ENCODE measurements at places on chromosomes 16 and 17.

DNA sequence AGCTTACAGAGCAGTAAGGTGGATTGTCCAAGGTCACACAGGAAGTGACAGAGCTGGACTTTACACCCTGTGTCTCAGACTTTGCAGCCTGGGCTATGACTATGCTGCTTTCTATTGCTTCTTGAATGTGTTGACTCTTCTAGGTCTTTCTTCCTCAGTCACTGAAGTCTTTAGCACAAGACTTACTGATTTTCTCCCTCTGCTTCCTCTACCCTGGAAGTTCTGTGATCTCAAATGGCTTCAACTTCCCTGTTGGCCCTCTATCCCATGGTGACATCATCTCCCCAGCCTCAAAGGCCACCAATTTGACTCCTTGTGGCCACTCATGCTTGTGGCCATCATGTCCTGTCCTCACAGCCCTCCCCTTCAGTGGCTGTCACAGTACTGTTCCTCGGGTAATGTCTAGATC is 181.3 kb downstream of the HS3ST3A1 start:
- no peak for DNase-seq

DNA sequence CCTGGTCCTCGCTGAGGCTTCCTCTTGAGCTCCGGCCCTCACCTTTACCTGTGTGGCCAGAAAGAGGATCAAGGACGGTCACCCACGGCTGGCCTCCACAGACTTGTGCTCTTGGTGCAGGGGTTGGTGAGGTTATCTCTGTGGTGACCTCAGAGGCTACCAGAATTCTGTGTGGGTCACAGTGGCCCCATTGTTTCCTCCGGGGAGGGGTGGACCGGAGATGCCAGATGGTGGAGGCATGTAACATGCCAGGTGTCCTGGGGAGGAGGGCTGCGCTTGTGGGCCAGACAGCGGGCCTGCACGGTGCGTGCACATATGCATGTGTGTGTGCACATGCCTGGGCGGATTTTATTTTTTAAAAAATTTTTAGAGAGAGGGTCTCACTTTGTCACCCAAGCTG is 6.3 kb downstream of the SGCA start:
- DNase-seq, result no peak

GRCh38 chr17:78621720-78622490 is 44.7 kb upstream of the DNAH17 start:
- no peak for DNase-seq

DNA sequence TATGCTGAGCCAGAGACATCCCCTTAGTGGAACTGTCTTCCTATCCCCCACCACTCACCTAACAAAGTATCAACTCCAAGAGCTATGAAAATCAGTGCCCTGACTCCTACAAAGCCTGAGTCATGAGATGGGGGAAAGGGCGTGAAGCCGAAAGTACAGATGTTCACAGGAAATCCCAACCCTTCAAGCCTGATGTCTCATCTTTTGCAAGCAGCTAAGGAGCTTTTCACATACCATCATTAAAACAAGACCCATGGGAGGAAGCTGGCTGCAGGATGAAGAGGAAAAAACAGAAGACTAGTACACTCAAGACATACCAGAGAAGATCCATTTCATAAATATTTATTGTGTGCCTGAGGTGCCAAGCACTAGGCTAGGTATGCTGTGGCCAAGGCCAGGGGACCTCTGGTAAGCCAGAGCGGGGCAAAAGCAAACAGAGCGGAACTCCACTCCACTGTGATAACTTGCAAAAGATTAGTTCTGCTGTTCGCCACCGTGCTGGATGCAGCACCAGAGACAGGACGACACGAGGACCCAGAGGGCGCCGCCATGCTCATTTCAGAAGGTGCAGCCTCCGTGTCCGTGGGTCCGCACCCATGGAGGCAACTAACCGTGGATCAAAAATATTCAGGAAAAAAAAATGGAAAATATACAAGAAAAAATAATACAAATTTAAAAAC is 4.5 kb upstream of the MNT start:
- DNase-seq, result no peak

DNA sequence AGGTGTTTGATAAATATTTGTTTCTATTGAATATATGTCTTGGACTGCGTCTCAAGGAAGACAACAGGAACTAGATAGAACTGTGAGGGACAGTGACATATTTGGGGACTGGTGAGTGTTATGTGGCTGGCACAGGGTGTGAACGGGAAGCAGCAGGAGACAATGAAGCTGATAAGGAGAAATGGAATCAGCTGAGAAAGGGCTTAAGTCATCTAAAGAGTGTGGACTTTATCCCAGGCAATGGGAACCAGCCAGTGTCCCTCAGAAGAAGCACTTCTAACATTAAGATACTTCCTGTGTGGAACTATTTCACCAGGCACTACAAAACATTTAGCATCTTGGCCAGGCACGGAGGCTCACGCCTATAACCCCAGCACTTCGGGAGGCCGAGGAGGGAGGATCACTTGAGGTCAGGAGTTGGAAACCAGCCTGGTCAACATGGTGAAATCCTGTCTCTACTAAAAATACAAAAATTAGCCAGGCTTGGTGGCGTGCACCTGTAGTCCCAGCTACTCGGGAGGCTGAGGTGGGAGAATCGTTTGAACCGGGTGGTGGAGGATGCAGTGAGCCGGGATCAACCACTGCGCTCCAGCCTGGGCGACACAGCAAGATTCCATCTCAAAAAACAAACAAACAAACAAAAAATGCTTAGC is 41.2 kb downstream of the ARHGAP17 start:
- DNase-seq, result no peak

- no peak for DNase-seq
Measured at GRCh38 chr16:17343728-17344127, 127.0 kb downstream of the XYLT1 start.

GRCh38 chr17:50620858-50621257 is 13.8 kb upstream of the ABCC3 start:
- no peak for DNase-seq

GRCh38 chr17:15442311-15443180 is 24.9 kb downstream of the CDRT4 start:
- DNase-seq, result no peak

GRCh38 chr17:76686538-76687297 is 24.0 kb downstream of the MXRA7 start:
- DNase-seq, result no peak

GRCh38 chr16:21116148-21116693 is 34.4 kb downstream of the DNAH3 start:
- DNase-seq, result peak; percentile 4

GRCh38 chr16:22380529-22380928 is 6.1 kb upstream of the CDR2 start:
- no peak for DNase-seq

DNA sequence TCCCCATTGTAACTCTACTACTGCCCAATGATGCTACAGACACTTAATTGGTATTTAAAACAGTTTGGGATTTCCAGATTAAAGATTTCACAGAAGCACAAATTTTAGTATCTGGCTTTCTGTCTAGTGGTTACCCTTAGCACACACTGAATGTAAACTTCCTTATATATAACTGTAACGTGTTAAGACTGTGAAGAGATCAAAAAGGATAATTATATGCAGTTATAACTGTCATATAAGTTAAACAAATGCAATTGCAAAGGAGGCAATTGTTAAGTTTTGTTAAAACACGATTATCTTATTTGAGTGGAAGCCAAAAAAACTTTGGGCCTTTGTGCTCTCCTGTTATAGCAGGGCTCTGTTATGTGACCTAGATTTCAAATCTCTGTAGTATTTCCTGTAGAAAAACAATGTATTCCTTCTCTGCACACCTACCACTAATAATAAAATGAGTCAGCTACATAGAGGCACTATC is 147.9 kb downstream of the STXBP4 start:
- DNase-seq, result no peak
